Activated naive CD4-positive, alpha-beta T cell treated with anti-CD3 and anti-CD28 coated beads, Interleukin-2, amount 50 U/mL, for 72 hours (primary cell): ENCODE measurements at places on chromosomes 11 and 22. TPM values are rescaled to one million over a fixed set of nuclear protein-coding genes. Genes with fewer than 3 reads are reported as not detected.

KCNE3 gene
- not detected for total RNA-seq

DNA sequence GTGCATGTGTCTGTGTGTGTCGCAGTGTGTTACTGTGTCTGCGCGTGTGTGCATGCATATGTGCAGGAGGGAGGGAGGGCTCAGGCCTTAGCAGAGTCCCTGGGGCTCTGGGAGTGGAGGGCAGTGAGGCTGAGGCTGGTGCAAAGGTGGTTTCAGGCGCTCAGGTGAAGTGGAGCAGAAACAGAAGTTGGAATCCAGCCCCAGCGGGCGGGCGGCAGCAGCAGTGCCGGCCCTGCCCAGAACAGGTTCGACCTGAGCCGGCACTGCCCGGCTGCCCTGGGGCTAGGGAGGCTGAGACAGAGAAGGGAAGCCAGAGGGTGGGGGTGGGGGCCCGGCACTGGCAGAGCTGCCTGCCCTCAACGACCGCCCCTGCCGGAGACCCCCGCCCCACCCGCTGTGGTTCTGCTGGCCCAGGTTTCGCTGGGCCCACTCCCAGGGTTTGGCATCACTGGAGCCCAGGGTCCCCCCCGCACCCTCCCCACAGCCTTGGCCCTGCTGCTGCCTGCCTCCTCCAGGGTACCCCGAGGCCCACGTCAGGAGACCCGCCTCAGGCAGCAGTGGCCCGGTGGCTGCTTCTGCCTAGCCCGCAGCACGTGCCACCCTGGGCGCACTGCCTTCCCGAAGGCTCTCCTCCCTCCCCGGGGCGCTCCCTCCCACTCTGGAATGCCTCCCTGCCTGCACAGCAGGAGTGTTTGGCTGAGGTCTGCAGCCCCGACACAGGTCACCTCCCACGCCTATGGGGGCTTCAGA lies 13.3 kb downstream of the ASCL2 start:
- DNase-seq: no peak

GRCh38 chr11:73404048-73404447 lies 27.8 kb downstream of the RELT start:
- DNase-seq: no peak

- DNase-seq: no peak
Observed at GRCh38 chr22:27401321-27401720, 400.2 kb downstream of the MN1 start.

NEFH gene
- total RNA-seq: 2.1 TPM
